Stimulated activated CD4-positive, alpha-beta T cell treated with anti-CD3 and anti-CD28 coated beads, TNF-alpha, amount 100 ng/mL, for 1 hour (primary cell): ENCODE measurements at places on chromosomes 3 and 15.
A peak's percentile ranks its signal among the peaks of the same experiment; 100 is the strongest.

- no peak for DNase-seq
Measured at GRCh38 chr15:40680151-40680550, 14.8 kb upstream of the RAD51 start.

- DNase-seq: no peak
Measured at GRCh38 chr15:37995461-37996347, 61.3 kb downstream of the TMCO5A start.

GRCh38 chr15:77342807-77343206, 77.1 kb downstream of the PEAK1 start:
- no peak for DNase-seq

DNA sequence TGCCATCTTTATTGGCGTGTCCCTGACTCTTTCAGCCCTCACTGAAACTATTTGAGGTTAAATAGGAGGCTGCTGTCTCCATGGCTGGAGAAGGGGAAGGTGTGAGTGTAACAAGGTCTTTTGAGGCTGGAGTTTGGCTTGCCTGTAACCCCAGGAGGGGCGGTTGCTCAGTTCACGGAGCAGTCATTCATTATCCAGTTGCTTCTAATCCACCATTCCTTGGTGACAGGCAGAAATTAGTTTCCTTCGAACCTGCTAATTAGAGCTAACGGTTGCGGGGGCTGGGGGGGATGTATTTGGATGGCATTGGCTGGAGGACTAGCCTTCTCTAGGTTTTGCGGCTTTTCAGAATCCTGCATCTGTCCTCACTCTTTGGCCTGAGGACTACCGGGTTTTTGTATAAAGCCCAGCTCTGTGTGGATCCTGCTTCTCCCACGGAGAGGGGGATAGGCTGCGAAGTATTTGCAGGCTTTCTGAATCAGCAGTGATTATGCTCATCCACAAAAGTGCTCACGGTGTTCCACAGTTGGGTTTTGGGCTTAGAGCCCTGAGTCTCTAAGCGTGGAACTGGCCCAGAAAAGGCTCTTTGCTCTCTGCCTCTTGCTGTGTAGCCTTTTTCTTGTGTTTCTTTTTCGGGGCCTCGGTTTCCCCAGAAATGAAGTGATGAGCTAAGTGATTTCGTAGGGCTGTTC, 18.6 kb downstream of the FGD5 start:
- DNase-seq: no peak

GRCh38 chr3:189576486-189576885, 54.7 kb upstream of the TP63 start:
- DNase-seq: no peak

DNA sequence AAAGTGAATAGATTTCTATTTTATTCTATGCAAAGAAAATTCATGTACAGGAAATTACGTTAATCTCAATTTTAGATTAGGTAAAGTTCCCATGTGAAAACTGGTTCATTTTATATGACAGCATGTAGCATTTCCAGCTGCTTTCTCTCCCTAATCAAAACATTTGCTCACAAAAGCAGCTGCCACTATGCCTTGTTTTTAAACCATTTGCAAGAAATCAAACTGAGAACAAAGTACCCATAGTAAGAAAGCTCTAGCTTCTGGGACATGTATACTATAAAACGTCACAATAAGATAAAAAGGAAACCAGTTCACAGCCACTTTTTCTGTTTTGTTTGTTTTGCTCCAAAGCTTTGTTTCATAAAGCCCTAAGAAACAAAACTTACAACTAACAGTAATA, 5.0 kb upstream of the CRYBG3 start:
- DNase-seq: no peak

DNA sequence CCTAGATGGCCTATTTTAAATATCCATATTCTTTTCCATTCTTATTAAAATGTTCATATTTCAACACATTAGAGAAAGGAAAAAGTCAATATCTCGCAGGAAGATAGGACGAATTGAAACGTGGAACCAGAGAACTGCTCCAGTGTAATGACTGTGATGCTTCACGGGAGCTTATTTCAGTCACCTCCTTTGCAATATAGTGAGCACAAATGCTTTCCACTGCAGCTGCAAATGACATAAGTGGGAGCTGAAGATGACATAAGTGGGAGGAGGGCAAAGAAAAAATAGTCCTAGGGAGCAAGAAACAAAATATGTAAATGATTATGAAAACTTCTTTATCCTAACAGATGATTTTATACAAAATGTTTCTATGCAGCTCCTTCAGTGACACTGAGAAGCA, 324.1 kb downstream of the ZNF385D start:
- DNase-seq: no peak

- DNase-seq: no peak
Measured at GRCh38 chr15:72472992-72473610, 1.0 kb upstream of the ARIH1 start.

DNA sequence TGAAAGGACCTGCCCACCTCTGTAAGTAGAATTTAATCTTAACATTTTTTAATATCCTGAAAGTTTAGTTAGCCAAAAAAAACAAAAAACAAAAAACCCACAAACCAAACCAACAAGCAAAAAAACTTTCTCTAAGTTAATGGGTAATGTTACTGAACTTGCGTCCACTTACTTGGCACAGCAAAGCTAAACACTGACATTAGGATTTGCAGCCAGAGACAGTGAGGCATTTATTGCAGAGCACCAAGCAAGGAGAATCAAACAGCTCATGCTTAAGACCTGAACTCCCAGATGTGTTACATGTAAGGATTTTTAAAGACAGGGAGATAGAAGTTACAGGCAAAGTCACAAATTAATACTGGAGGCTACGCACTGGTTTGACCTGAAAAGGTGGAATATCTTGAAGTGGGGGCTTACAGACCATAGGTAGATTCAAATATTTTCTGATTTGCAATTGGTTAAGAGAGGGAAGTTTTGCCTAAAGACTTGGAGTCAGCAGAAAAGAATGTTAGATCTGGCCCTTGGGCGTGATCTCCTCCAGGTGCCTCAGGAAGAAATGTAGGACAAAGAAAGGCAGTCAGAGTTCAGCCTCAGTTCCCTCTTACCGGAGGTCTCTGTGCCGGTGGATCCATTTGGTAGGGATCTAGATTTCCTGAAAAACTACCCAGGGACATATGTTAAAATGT, 205.0 kb downstream of the ADAMTSL3 start:
- DNase-seq: no peak

DNA sequence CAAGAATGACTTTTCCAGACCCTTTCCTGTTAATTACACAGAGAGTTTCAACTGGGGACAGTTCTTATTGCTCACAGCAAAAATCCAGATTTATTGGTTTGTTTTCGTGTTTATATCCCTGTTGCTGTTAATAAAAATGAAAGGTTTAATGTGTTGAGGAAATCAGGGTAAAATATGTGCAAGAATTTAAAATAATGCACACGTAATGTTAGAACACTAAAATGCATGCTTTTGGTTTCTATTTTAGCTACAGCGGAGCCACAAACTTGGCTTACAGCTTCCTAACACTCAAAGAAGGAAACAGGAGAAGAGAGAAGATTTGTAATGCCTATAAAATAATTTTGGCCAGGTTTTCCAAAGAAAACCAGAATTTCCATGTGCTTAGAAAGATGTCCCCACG, 62.7 kb downstream of the CASR start:
- no peak for DNase-seq

GRCh38 chr15:77753281-77753873, 120.7 kb upstream of the LINGO1 start:
- DNase-seq: no peak

DNA sequence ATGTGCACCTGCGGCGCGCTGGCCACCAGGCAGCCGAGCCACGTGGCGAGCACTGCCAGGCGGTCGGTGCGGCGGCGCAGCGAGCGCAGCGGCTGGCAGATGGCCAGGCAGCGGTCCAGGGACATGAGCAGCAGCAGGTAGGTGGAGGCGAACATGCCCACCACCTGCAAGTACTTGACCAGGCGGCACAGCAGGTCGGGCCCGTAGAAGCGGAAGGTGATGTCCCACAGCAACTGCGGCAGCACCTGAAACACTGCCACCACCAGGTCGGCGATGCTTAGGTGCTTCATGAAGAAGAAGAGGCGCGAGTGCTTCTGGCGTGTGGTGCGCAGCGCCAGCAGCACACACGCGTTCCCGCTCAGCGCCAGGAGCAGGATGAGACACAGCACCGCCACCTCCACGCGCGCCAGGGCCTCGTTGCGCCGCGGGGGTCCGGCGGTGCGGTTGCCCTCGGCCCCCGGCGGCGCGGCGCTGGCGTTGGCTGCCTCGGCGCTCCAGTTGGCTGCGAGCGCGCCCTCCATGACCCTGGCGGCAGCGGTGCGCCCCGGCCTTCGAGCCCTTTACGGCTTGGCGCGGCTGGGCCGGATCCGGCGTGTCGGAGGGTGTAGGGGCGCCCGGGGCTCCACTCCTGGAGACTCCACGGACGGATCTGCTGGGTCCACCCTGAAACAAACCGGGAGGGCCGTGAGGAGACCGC, 1.6 kb downstream of the OXTR start:
- no peak for DNase-seq

DNA sequence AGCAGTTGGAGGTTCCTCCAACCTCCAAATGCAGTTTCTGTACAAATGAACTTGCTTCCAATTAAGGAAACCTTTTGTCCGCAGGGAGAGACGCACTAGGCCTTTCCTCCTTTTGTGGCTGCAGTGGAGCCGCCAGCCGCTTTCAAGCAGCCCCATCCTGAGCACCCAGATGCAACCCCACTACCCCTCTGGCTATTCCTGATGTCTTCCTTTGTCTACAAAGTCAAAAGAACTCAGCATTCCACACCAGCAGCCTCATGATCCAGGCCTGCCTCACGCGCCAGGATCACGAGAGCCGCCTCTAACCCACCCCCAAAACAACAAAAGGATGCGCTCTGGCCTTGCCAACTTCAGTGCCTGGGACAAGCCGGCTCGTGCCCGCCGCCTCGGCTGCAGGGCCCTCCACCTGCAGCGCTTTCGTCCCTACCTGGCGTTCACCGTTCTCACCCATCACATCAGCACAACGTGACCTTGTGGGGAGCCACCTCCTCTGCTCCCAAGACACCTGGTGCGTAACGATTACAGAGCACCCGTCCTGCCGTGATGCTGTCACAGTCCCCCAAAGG, 48.2 kb upstream of the MUC4 start:
- DNase-seq: no peak

- peak; percentile 11 for DNase-seq
Measured at GRCh38 chr3:172332256-172333041, 115.8 kb downstream of the GHSR start.

- DNase-seq: no peak
Measured at GRCh38 chr3:61957259-61957658, 395.9 kb downstream of the PTPRG start.

DNA sequence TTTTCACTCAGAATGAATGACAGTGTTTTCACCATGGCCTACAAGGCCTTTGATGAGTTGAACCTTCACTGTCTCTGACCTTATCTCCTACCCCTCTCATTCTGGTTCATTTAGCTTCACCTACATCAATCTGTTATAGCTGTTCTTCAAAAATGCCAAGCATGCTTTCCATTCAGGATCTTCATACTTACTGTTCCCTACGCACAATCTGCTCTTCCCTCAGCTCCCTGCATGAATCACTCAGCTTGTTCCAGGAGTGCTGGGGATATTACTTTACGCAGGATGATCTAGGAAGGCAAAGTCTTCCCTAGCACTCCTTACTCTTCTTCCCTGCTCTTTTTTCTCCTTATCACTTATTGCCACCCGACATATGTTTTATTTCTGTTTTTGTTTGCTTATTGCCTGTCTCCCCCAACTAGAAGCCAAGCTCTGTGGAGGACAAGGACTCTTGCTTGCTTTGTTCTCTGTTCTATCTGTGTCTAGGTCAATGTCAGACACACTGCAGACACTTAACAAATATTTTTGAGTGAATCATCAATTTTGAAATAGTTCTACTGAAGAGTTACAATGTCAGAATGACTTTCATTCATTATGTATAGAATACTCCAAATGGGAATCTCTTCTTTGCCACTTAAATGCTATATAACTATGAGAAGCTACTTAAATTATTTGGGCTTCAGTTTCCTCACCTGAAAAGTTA, 238.3 kb upstream of the FEZF2 start:
- no peak for DNase-seq

DNA sequence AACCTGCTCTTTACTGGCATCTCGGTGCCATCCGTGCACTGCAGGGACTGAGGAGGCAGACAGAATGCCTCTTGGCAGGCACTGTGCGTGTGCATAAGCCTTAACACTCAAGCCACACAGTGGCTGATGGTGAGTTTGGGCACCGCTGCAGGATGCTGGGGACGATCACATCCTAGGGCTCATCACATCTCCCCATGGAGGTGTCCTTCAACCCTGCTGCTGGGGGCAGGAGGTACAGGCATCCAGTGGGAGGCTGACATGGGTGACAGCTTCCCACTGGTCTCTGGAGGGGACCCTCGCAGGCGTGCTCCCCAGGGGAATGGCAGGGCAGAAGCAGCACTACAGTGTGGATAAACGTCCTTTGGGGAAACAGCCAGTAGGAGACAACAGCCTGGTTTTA, 190.9 kb downstream of the ADAMTS17 start:
- DNase-seq: no peak

DNA sequence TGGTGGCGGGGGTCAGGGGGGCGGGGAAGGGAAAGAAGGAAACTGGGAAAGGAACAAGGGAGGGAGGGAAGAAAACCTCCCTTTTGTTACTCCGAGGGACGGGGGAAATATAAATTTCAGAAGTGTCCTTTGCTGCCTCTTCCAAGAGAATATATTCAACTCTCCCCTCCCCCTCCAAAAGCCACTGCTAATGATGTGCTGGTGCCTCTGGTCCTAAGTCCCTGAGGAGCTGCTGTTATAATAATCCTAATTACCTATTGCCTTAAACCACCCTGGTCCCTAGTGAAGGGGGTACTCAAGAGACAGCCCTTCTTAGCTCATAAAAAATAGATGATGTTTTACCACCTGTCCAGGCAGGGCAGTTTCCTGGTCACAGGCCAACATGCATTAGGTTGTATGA, 118.3 kb upstream of the TRIM42 start:
- DNase-seq: no peak

- no peak for DNase-seq
Measured at GRCh38 chr15:67240235-67241131, 14.0 kb downstream of the AAGAB start.

- no peak for DNase-seq
Measured at GRCh38 chr15:84937144-84937543, 44.5 kb upstream of the PDE8A start.

DNA sequence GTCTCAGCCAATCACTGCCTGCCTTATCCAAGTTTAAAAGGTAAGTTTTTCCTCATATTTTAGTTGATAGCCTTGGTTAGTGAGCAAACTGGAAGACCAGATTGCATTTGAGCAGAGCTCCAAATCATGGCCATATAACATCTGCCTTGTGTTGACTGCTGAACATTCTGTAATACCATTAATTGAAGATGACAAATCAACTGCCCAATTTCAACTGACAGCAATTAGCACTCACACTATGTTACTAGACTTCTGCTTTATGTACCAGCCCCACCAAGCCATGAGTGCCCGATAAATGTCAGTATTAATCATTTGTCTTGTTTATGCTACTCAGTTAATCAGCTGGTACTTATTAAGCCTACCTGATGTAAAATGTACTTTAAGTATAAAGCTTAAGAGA, 83.1 kb downstream of the CGGBP1 start:
- DNase-seq: no peak

- no peak for DNase-seq
Measured at GRCh38 chr3:105401254-105401653, 34.5 kb downstream of the ALCAM start.

GRCh38 chr15:78641749-78642275, 802 bp upstream of the CHRNB4 start:
- DNase-seq: no peak

- no peak for DNase-seq
Measured at GRCh38 chr3:150825916-150826377, 63.0 kb upstream of the SIAH2 start.
